Activated CD4-positive, alpha-beta T cell treated with anti-CD3 and anti-CD28 coated beads, Interleukin-10, Interleukin-2, amounts not matched to agents 100 ng/mL and 50 ng/mL, durations not matched to agents 16 hours and 8 hours (primary cell): ENCODE measurements at places on chromosomes 1 and 21.

GRCh38 chr1:98669355-98670296, 8.1 kb downstream of the SNX7 start:
- no peak for DNase-seq

- DNase-seq: no peak
Measured at GRCh38 chr1:16924216-16924918, 2.6 kb downstream of the CROCC start.

GRCh38 chr1:184555665-184556641, 169.1 kb downstream of the C1orf21 start:
- no peak for DNase-seq

DNA sequence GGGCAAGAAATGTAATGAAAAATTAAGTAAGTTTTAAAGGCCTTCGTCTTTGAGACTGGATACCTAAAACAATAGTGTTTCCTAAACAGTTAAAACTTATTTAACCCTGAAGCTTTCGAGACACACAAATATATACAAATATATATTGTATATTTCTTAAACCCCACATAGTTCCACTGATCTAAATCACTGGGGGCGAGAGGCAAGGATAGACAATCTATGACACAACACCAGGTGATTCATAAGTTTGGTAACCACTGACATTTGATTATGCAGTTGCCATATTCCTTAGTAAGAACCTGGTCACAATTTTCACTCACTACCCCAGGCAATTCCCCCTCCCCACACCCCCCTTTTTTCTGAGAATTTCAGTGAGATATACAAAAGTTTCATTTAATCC, 55.3 kb upstream of the BOLA1 start:
- peak; percentile 75 for DNase-seq

DNA sequence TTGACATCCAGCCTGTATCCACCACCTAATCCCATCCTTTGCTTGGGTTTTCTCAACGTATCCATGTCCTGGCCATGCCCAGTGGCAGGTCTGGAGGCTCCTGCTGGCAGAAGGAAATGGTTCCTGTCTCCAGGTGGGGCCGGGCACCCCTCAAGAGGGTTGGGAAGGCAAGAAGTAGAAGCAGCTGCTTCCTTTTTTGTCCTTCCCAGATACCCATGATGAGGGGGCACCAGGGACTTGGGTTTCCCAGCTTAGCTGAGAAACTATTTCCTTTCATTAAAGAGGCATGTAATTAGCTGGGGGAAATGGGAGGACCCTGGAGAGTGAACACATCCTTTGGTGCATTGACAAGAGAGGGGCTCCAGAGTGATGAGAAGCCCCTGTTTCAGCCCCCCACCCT, 21.1 kb upstream of the SLC45A3 start:
- no peak for DNase-seq
